Activated T-helper 2 cell treated with anti-CD3 and anti-CD28 coated beads, Interferon-gamma antibody, Interleukin-2, Interleukin-4, amounts not matched to agents 10 μg/mL and 5 μg/mL and 100 μg/mL, durations not matched to agents 14 hours and 24 hours and 36 hours (primary cell): ENCODE measurements at places on chromosomes 4 and X. TPM values are rescaled to one million over a fixed set of nuclear protein-coding genes. Genes with fewer than 3 reads are reported as not detected.

DNA sequence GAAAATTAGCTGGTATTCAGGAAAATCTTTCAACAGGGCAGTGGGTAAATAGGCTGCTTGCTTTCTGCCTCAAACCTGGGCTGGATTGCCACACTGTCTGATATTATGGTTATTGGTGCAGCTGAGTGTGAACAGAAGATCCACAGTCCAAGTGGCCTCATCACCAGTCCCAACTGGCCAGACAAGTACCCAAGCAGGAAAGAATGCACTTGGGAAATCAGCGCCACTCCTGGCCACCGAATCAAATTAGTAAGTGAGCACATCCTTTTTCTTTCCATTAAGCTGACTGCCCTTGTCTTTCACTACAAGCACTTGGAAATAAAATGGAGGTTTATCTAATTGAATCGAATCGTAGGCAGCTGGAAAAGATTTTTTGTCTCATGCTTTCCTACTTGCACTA is 204.7 kb downstream of the TLL1 start:
- no peaks in the 10 kb centered on the region for H3K27me3 ChIP-seq
- no peak overlapping the region for H3K4me3 ChIP-seq
- DNase-seq = no peak
- no peaks in the 10 kb centered on the region for H3K4me1 ChIP-seq
- H3K27ac ChIP-seq = no peak overlapping the region

GRCh38 chrX:134679644-134680043 is 21.4 kb upstream of the PLAC1 start:
- no peaks in the 10 kb centered on the region for H3K36me3 ChIP-seq
- H3K27me3 ChIP-seq = no peaks in the 10 kb centered on the region
- no peaks in the 10 kb centered on the region for H3K4me1 ChIP-seq
- no peak for DNase-seq
- no peak overlapping the region for H3K4me3 ChIP-seq

- peak within 1 kb of the TSS; percentile 81 for H3K4me3 ChIP-seq
- H3K4me1 ChIP-seq = peaks cover 18% of the 10 kb centered on the region
- H3K27me3 ChIP-seq = peaks cover 15% of the 10 kb centered on the region
- peak within 1 kb of the TSS; percentile 38 for H3K27ac ChIP-seq
Measured at GRCh38 chrX:136147315-136147901, at the start of gene FHL1. Gene FHL1, plus strand, starts transcription at chrX:136147533.

Gene RXFP1
- not detected in 2 replicates for total RNA-seq

GRCh38 chr4:155667568-155668511 is 1.2 kb downstream of the GUCY1A1 start:
- no peaks in the 10 kb centered on the region for H3K36me3 ChIP-seq
- peak overlapping the region; percentile 88 for H3K4me3 ChIP-seq
- DNase-seq = no peak

DNA sequence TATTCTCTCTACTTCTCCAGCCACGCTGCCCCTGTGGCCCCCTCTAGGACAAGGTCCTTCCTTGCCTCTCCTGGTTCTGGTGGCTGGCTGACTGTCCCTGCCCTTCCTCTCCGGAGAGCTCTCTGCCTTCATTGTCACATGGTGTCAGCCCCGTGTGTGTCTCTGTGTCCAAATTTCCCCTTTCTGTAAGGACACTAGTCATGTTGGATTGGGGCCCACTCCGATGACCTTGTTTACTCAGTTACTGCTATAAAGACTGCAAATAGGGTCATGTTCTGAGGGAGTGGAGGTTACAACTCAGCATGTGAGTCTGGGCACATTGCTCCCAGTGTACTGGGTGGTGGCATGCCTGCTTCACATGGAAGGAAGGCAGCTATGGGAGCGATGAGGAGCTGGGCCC is 129.5 kb upstream of the PSAPL1 start:
- no peaks in the 10 kb centered on the region for H3K27me3 ChIP-seq
- no peak for DNase-seq
- no peak overlapping the region for H3K4me3 ChIP-seq
- no peaks in the 10 kb centered on the region for H3K36me3 ChIP-seq

GRCh38 chr4:15906020-15906443 is 32.5 kb downstream of the FGFBP1 start:
- H3K4me1 ChIP-seq = peaks cover 13% of the 10 kb centered on the region
- DNase-seq = no peak
- H3K4me3 ChIP-seq = no peak overlapping the region
- H3K27me3 ChIP-seq = peaks cover 16% of the 10 kb centered on the region
- H3K27ac ChIP-seq = no peak overlapping the region
- no peaks in the 10 kb centered on the region for H3K36me3 ChIP-seq

Gene TMEM35A
- total RNA-seq = not detected in 2 replicates

Gene IQSEC2
- 0.14 and 0.21 TPM in 2 replicates for total RNA-seq

Gene AADAT
- total RNA-seq = not detected in 2 replicates

- H3K36me3 ChIP-seq = peaks cover 9% of the 10 kb centered on the region
- peak; percentile 69 for DNase-seq
- H3K27ac ChIP-seq = peak overlapping the region; percentile 51
- peaks cover 30% of the 10 kb centered on the region for H3K4me1 ChIP-seq
Measured at GRCh38 chr4:169410839-169411770, 140.3 kb upstream of the SH3RF1 start.

DNA sequence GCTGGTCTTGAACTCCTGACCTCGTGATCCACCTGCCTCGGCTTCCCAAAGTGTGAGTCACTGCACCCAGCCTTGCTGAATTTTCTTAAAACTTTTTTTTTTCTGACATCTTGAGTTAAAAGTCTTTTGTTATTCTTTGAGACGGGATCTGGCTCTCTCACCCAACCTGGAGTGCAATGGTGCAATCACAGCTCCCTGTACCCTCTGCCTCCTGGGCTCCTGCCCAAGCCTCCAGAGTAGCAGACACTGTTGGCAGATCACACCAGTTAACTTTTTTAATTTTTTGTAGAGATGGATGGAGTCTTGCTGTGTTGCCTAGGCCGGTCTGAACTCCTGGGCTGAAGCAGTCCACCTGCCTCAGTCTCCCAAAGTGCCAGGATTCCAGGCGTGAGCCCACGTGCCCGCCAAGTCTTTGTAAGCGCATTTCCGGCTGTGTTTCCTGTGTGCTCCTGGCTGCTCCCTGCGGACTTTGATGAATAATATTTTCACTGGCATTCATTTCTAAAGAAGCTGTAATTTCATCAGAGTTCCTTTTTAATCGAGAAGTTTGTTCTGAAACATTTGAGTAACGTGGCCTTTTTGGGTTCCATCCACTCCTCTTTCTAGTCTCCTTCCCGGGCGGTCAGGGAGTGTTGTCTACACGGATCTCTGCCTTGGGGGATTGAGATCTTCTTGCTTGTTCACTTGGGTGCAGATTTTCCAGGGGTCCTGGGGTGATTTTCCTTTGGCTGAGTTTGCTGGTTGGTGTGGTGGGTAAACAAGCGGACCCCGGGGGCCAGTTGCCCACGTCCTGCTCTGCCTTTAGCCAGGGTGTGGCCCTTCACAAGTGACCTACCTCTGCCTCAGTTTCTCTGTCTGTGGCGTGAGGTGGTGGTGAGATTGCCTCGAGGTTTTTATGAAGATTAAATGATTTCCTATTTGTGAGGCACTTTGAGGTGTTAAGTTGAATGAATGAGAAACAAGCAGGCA is 44.4 kb downstream of the PCGF3 start:
- H3K27me3 ChIP-seq = no peaks in the 10 kb centered on the region
- no peaks in the 10 kb centered on the region for H3K4me1 ChIP-seq
- peaks cover 42% of the 10 kb centered on the region for H3K36me3 ChIP-seq
- H3K27ac ChIP-seq = no peak overlapping the region
- H3K4me3 ChIP-seq = no peak overlapping the region
- DNase-seq = no peak
